ENCODE measurements at places on chromosomes 1 and 21.

GRCh38 chr1:44417351-44418021 is 12.4 kb downstream of the RNF220 start:
- DNase-seq, result no peak

DNA sequence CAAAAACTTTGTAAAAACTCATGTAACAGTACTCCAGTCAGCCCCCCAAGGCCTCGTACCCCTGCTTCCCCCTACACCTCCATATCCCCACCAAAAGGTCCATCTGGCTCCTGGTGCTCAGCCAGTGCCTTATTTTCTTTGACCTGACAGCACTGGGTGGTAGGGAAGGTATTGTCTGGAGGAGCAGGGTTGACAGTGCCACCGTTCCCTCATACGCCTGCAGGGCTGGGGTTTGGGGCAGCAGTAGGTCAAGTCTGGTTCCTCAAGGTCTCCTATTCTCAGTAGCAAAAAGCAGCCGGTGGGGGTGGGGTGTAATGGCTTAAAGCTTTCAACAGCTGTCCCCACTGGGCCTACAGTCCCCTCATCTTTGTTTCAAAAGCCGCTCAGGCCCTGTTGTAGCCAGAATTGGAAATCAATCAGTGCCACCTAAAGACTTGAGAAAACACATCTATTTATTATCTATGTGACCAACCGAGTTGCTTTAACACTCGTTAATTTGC is 25.3 kb upstream of the TTF2 start:
- no peak for DNase-seq

DNA sequence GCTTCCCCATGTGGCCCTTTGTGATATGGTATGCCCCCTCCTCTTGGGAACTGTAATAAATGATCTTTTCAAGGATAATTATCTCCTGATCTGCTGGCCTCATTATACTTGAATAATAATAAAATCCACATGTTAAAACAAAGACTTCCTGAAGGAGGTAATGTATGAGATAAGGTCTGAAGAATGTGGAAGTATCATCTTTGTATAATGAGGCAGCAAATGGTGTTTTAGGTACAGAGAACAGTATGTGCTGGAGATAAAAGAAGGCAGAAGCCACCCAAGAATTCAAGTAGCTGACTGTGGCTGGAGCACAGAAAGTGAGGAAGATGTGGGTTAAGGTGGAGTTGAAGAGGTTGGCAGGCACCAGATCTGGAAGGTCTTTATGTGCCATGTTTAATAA is 12.8 kb upstream of the COG2 start:
- DNase-seq, result no peak

GRCh38 chr1:169361281-169361680 is 6.3 kb downstream of the NME7 start:
- no peak for DNase-seq

DNA sequence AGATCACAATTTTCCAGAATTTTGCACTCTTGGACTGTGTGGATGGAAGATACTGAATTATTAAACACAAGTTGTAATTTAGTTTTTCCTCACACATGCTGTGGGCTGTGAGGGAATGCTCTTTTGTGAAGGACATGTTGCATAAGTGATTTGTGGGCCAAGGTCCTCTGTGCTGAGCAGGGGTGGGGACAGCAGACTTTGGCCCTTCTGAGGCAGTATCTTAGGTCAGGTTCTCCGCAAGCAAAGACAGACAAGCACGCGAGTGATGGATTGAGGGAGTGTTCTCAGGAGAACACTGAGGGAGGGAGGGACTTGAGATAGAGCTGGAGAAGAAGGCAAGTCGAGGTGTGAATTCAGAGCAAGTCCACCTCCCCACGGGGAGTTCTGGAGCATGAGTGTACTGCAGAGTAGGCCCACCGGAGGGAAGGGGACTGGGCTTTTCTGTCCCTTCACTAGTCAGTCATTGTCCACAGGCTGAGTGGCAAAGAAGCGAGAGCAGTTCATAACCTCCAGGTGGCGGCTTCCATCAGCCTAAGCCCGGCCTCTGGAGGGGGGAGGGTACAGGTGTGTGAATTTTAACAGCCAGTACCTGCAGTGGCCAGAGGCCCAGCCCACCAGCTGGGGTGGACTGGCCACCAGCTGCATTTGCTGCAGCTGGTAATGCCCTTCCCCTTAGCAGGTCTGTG is 19.1 kb upstream of the CD101 start:
- no peak for DNase-seq

GRCh38 chr1:206937425-206937824 is 8.8 kb downstream of the PIGR start:
- DNase-seq, result no peak

GRCh38 chr1:225825078-225825477 is 15.2 kb downstream of the EPHX1 start:
- DNase-seq, result no peak

- DNase-seq, result peak; percentile 56
Measured at GRCh38 chr1:27872802-27873551, 633 bp downstream of the THEMIS2 start.

- peak; percentile 24 for DNase-seq
Measured at GRCh38 chr1:230026572-230026971, 40.5 kb upstream of the GALNT2 start.

DNA sequence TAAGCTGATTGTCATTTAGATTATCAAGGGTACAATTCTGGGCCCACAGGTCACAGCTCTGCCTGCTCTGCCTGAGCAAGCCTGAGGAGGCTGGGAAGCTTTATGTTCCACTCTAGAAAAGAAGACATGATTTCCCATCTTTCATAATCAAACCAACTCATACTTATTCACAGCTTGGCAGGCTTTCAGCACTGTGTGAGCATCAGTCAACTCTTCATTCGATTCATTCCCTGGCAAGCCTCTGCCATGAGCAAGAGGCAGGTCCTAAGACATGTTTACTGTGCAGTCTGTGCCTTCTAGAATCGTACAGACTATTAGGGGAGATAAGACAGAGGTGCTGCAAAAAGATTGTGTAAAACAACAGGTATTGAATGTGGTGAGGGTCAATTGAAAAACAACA is 24.5 kb upstream of the KIRREL1 start:
- no peak for DNase-seq

GRCh38 chr1:117616356-117616755 is 10.5 kb downstream of the TENT5C start:
- DNase-seq, result no peak

DNA sequence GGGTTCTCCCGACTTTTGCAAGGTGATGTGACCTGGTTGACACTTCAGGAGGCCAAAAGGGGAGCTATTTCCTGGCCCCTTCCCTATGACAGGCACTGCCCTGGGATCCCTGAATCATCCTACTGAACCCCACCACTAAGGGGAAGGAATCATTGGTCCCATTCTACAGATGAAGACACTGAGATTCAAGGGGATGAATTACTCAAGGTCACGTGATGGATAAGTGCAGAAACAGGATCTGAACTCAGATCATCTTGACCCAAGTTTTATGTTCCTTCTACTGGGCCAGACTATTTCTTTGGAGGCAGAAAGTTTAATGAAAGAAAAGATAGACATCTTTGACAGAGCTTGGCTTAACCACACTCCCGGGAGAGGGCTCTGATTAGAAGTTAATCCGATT is 258.7 kb downstream of the RRAGC start:
- DNase-seq, result no peak

DNA sequence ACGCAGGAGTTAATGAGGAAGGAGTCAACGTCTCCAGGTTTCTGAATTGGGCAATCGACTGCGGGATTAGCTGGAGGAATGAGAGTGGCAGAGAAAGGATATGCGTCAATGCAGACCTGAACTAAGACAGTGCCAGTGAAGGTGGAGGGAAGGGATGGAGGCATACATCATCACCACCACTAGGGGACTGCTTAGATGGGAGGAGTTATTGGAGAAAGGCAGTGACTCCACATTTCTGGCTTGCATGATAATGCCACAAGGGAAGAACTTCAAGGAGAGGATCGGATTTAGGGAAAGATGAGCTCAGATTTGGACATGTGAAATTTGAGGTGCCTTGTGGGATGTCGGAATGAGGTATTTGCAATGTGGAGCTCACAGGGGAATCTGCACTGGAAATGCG is 17.5 kb downstream of the VASH2 start:
- peak; percentile 48 for DNase-seq

- DNase-seq, result no peak
Measured at GRCh38 chr1:163265547-163265946, 56.2 kb upstream of the NUF2 start.

GRCh38 chr1:3900969-3901529 is 977 bp upstream of the C1orf174 start:
- peak; percentile 96 for DNase-seq

DNA sequence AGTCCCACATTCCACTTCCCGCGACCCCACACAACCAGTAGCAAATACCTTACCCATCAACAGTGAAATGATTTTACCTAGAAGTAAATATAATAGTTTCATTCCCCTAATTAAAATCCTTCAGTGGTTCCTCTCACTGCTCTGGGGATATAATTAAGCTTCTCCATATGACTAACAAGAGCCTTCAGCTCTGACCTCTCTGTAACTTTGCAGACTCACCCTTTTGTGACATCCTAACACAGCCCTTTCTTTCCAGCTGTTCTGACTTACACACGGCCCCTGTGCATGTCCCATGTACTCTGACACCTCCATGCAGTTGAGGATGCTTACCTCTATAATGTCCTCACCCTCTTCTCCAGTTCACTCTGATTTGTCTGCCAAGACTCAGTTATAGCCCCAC is 137.3 kb upstream of the SPAG17 start:
- no peak for DNase-seq

DNA sequence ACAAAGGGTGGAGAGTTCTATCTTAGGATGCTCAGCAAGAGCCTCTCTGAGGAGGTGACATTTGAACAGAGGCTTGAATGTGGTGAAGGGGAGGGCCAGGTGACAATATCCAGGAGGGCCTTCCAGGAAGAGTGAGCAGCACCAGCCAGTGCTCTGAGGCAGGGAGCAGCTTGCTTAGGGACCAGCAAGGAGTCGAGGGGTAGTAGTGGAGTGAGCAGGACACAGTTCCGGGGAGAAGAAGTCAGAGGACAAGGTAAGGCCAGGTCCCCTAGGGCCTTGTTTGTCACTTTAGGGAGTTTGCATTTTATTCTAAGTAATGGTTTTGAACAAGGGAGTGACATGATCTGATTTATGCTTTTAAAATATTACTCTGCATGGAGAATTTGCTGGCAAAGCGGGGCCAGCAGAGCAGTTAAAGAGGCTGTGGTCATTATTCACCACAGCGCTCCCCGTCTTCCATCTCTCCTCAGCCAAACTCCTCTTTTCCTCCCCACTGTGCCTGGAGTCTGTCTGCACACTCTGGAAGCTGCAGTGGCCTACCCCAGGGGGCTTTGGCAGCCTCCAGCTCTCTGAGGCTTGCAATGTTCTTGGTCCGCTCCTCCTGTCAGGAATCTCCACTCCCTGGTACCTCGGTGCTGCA is 17.0 kb upstream of the CSF1 start:
- no peak for DNase-seq

DNA sequence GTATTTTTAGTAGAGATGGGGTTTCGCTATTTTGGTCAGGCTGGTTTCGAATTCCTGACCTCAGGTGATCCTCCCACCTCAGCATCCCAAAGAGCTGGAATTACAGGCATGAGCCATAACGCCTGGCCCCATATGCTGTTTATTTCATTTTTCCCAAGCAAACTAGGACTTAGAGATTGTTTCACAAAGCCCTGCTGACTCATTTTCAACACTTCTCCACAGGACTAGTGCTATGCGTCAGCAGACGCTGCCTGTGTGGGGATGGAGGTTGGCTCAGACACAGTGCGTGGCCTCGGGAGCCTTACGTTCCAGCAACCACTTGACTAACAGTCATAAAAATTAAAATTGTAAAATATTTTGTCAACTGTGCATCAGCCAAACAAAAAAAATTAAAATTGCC is 22.7 kb downstream of the PKNOX1 start:
- no peak for DNase-seq

GRCh38 chr1:66405061-66405460 is 128.9 kb upstream of the SGIP1 start:
- DNase-seq, result no peak

- DNase-seq, result no peak
Measured at GRCh38 chr1:18320051-18320450, 160.7 kb upstream of the KLHDC7A start.

DNA sequence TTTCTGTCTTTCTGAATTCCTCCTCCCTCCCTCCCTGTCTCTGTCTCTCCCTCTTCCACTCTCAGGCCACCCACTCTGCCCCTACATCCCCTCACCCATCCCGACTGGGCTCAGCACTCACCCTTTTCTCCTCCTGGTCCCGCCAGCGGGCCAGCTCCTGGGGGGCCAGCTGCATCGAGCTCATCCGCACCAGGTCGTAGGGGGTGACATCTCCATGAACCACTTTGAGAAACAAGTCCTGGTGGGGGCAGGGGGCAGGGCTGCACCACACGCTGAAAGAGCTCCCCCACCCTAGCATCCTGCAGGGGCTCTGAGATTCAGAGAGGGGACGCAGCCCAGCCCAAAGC is 17.8 kb downstream of the SPOCD1 start:
- no peak for DNase-seq

DNA sequence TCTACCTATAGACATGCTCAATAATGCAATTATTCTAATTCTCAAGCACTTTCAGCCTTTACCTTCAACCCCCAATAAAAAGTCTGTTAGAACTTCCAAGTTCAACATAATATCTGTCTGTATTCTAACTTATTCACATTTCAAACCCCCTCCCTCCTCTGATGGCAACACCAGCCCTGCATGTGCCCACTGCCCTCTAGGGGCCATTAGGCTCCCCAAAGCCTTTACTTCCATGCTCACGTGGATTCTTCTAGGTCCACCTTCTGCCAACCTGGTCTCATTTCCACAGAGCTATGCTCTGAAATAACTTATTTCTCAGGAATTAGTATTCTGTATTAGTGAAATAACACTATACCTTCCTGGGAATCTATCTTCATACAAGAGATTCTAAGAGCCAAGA is 22.2 kb upstream of the KPRP start:
- peak; percentile 14 for DNase-seq

GRCh38 chr1:17370618-17371017 is 1.4 kb upstream of the PADI6 start:
- peak; percentile 28 for DNase-seq

- no peak for DNase-seq
Measured at GRCh38 chr1:105072850-105073249, 1323.2 kb downstream of the AMY1C start.

DNA sequence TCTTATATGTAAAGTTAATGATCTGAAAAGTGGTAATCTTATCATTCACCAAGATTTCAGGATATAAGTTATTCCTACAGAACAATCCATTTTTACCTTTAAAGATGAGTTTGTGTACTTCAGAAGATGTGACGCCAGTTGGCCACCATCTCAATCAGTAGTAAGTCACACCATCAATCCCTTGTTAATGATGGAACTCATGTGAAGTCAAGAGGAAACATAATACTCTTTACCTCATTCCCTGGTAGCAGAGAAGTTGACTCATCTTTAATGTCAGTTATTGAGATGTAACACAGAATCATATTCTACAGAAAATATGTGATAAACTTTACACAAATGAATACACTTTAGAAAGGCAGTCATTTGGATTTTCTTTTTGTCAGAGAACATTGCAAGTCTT is 38.2 kb downstream of the MRPL39 start:
- no peak for DNase-seq

DNA sequence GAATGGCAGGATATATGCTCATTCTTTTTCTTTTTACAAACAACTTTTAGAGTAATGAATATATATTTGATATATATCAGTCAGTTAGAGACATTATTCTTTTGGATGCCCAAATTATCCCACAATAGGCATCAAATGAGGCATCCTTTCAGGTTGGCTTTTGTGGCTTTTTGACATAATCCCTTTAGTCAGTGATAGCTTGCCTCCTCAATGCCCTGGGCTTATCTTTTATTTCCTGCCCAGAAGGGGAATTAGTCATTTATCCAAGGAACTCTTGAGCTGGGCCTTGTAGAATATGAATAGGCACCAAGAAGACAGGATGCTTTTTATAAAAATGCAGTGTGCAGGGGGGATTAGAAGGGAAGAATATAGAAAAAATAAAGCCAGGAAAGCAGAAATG is 22.2 kb downstream of the EPHX4 start:
- DNase-seq, result no peak
